Activated naive CD4-positive, alpha-beta T cell (primary cell): ENCODE measurements at places on chromosomes 12 and 14.

DNA sequence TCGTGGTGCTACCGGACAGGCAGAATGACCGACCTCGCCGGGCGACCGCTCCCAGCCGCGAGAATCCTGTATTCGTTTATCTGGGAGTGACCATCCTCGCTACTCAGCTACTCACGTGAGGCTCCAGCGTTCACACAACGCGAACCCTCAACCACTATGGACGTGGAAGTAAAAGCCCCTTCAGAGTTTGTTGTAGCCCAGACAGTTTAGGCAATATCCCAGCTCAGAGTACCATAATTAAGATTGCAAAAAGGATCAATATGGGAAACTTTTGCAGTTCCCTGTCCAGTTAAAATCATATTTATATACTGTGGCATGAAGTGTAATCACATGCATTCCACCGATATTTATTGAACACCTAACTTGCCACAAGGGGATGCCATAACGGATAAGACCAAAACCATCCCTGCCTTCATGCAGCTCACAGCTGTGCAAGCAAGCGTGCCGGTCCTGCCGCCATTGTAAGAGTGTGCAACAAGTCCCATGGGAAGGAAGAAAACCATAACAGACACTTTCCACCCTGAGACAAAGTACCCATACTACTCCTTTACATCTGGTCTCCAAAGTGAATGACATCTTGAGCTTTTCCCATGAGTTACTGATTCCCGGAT lies 938 bp upstream of the MAX start:
- DNase-seq = no peak

DNA sequence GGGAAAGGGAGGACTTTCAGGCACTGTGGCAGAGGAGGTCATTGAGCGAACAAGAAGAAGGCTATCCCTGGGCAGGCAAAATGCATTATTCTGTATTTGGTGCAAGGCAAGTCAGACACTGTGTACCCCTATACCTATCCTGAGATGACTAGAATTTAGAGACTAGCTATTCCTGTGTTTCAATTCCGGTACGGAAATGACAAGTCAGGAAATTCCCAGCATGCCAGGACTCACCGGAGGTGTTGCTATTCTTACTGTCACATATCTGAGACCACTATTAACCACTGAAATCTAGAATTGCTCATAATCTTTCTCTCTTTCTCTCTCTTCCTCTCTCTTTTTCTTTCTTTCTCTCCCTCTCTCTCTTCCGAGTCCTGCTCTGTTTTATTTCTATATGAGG lies 297.1 kb downstream of the PDZRN4 start:
- DNase-seq = no peak

DNA sequence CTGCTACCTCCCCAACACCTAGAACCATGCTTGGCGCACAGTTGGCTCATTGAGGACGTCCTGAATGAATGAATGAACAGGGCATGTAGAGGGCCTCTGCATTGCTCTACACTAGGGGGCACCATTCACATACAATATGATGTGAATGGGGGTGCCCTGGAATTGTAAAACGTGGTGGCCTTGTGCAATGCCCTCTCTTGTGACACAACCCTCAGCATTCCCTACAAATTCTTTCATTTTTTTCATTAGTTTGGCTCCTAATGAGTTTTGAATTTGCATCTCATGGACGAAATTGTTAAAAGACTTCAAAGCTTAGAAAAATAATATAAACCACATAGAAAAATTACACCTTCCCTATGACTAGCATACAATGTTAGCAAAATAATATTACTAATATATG lies 2.3 kb upstream of the DIO2 start:
- DNase-seq = no peak

DNA sequence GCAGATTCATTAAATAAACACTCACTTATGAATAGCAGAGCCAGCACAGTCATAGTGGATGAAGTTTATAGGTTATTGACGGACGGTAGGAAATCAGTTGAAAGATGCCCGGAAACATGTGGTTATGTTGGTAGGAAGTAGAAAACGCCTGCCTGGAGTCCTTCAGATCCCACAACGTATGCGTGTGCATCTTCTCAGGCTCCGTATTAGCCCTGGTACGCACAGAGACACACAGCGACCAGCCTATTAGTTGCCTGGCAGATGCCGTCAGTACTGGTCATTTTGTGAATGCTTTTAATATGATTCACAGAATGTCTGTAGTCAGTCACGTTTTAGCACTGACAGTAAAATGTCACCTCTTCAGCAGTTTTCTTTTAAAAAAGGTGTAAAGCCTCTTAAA lies 196.4 kb downstream of the RGS6 start:
- DNase-seq = no peak

GRCh38 chr14:68757618-68758081 lies 35.2 kb downstream of the ZFP36L1 start:
- no peak for DNase-seq
